Activated CD4-positive, alpha-beta T cell treated with anti-CD3 and anti-CD28 coated beads, Interleukin-2, amount 50 U/mL, for 48 hours (primary cell): ENCODE measurements at places on chromosomes 4 and X.

DNA sequence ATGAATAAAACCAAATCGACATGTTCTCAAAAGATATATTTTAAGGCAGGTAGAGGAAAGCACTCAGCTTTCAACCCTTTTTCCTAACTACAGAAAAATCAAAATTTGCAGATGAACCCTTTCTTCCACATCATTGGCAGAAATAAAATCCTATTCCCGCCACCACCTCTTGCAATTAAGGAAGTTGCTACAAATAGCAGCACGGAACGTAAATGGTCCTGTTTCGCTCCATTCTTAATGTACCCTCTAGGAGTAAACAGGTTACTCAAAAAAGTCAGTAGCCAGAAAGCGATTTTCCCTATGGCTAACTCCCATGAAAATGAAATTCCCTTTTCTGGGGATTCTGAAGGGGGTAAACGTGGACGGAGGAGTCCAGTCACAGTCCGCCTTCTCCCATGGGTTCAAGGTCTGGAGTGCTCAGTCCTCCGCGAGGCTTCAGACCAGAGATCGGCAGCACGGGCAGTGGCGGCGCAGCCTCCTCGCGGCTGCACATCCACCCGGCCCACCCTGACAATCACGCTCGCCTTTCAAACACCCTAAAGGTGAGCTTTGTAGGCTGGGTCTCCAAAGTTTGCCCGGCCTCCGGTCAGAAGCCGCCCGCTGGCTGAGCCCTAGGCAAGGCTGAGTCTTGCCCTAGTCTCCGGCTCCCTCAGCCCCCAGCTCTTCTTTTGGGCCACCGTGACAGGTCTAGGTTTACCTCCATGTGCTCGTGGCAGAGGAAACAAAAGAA, 1.8 kb downstream of the ATP11C start:
- DNase-seq, result peak; percentile 24

DNA sequence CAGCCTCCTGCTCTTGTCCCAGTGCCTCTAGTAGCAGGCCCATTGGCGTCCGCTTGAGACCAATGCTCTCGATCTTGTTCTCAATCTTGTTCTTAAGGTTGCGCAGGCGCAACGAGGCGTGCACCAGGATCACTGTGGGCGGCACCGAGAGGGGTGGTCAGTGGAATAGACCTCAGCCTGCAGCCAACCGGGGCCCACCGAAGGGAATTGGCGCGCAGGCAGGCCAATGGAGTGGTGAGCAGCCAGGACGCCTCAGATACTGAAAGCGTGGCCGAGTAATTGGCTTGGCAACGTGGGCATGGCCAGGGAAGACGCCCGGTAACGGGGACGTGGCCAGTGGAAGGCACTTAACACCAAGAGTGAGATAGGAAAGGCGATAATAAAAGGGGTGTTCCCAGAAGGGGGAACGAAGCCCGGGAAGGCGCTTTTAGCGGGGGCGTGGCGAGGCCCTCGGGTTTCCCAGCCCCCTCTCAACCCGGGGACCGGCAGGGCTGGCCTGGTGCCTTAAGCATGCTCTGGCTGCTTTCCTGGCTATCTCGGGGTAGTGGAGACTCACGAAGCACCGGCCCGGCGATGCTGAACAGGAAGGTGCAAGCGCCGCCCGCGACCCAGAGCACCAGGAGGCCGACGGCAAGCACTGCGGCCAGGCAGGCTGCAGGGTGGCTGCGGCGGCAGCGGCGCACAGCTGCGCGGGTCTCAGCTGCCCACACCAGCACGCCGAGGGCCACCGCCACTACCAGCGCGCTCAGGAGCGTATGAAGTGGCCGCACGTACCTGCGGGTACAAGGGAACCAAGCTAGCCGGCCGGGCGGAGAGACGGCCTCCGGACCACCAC, 1.7 kb downstream of the PRAF2 start:
- no peak for DNase-seq

DNA sequence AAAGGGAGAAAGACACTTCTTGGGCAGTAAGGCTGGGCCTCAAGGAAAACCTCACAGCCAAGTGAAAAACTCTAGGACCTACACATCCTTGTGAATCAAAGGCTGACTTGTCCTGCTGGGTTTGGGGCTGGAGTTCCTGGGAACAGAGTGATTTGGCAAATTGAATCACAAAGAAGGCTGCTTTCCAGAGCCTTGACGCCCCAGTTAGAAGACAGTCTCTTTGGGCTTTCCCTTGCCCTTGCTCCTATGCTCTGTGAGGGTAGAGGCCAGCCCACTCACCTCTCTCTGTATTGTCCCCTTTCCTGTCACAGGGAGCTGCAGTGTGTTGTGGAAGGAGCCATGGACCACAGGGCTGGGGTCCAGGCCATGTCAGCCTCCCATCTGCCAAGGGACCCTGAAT, 9.6 kb downstream of the AMER1 start:
- DNase-seq, result no peak

DNA sequence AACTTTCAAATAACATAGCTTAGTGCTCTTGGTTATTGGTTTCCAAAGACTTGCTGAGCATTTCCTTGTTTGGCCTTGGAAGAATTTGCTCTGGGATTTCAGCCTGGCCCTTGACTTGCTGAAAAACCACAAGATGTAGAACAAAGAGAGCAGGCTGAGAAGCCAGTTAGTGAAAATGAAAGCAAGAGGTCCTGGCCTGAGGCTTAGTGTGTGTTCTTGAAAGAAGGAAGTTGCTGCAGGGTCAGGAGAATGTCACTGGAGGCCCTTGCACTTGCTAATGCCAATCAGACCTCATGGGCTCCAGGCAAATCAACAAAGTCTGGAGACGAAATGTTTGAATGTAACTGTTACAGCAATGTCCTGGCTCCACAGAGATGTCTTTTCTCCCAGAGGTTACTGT, 79.4 kb downstream of the SYNPO2 start:
- no peak for DNase-seq

GRCh38 chrX:18353931-18354368, 538 bp downstream of the SCML2 start:
- DNase-seq, result peak; percentile 8

DNA sequence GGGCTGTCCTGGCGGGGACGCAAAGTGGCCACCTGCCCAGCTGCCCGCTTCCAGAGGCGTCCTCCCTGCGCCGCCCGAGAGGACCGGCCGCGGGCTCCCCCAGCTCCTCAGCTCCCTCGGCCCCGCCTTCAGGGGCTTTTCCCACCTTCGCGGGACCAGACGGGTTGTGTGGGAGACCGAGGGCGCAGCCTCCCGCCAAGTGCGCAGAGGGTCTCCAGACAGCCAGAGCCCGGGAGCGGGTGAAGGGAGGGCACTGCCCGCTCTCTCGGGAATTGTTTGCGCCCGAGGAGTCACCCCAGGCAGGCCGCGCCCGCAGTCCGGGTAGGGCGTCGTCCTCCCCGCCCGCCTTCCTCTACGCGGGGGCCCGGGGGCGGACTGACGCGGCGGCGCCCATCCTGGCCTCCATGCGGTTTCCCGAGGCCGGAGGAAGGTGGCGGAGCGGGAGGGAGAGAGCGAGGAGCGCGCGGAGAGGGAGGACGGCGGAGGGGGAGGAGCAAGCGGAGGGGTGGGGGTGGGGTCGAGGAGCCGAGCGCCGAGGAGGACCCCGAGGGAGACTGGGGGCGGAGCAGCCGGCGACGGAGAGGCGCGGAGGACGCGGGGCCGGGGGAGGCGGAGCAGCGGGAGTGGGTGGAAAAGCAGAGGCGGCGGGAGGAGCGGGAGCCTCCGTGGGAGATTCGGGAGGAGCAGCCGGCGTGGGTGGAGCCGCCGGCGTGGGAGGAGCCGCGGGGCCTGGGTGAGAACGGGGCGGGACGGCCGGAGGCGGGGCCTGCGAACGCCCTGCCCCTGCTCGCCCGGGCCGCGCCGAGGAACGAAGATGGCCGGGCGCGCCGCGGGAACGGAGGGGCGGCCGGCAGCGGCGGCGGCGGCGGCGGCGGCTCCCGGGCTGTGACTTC, 47.5 kb downstream of the CLDN34 start:
- DNase-seq, result peak; percentile 67

DNA sequence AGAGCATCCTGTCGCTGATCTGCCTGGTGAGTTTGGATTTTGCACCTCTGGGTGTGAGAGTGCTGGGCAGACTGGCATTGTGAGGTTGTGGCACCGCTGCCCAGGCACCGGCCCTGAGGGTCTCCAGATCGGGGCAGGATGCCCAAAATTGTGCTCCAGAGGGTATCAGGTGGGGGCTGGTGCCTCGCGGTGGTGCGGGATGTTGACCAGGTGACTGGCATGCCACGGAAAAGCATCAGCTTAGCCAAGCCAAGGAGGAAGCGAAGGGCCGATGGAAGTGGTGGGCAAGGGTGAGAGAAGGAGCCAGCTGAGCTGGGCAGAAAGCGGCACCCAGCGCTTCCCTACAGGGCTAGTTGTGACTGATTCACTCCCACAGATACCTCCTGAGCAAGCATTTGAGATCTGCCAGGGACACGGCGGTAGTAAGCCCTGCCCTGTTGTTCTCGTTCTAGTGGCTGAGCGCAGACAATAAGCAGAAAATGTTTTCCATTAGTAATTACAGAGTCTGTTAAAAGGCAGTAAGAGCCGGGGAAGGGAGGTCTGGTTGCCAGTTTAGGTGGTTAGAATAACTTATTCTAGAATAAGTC, 809 bp downstream of the ZFP92 start:
- no peak for DNase-seq

DNA sequence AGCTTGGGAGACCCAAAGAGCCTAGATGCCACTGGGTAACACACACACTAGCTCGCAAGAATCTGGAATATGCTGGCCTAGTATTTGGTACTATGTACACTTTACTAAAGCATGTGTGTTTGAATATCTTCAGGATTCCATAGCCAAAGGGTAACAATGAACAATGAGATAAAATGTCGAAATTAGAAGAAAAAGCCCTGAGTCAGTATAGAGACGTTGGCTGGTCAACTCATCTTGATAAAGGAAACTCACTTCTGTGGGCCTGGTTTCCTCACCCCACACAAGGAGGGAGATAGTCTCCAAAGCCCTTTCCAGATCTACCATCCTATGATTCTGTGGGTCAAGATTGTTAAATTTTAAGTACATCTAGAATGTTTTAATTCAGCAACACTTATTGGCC, 6.9 kb downstream of the ZDHHC9 start:
- DNase-seq, result no peak

- no peak for DNase-seq
These were observed 147.9 kb upstream of the FGF13 start for GRCh38 chrX:138859421-138859820.

- no peak for DNase-seq
These were observed 10.8 kb upstream of the KLKB1 start for GRCh38 chr4:186216465-186217024.

- no peak for DNase-seq
These were observed 31.5 kb downstream of the TEC start for GRCh38 chr4:48237996-48238645.

GRCh38 chr4:89114100-89114499, 2.8 kb downstream of the TIGD2 start:
- DNase-seq, result no peak

GRCh38 chr4:128757712-128758111, 51.8 kb upstream of the JADE1 start:
- DNase-seq, result no peak

- DNase-seq, result peak; percentile 74
These were observed 4.3 kb downstream of the ELOVL6 start for GRCh38 chr4:110193822-110194761.

DNA sequence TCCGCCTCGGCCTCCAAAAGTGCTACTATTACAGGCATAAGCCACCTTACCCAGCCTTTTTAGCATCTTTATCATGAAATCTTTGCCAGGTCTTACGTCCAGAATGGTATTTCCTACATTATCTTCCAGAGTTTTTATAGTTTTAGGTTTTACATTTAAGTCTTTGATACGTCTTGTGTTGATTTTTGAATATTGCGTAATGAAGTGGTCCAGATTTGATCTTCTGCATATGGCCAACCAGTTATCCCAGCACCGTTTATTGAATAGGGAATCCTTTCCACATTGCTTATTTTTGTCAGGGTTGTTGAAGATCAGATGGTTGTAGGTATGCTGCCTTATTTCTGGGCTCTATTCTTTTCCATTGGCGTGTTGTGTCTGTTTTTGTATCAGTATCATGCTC, 349.6 kb downstream of the KCTD8 start:
- DNase-seq, result no peak

GRCh38 chrX:71282514-71283402, 677 bp upstream of the NONO start:
- peak; percentile 66 for DNase-seq

- DNase-seq, result no peak
These were observed 5.7 kb downstream of the PITX2 start for GRCh38 chr4:110617075-110617640.

DNA sequence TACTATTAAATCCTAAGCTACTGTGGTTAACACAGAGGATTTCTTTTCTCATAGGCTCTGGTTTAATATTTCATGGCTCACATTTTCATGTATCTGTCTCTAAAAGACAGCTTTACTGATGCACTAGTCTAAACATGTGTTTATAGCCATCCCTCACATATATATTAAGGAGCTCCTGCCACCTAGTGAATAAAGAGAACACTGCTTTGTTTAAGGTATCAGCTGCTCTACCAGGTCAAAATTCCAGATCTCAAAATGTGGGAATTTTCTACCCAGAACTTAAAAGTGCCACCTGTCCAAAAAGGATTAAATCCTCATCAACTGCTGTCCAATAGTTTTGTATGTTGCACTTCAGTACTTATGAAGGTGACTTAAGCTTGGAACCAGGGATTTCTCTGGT, 188.5 kb upstream of the TEX13C start:
- no peak for DNase-seq

GRCh38 chr4:95640311-95640710, 91.5 kb upstream of the UNC5C start:
- no peak for DNase-seq

GRCh38 chrX:119398587-119398973, 556 bp upstream of the SLC25A43 start:
- peak; percentile 7 for DNase-seq

DNA sequence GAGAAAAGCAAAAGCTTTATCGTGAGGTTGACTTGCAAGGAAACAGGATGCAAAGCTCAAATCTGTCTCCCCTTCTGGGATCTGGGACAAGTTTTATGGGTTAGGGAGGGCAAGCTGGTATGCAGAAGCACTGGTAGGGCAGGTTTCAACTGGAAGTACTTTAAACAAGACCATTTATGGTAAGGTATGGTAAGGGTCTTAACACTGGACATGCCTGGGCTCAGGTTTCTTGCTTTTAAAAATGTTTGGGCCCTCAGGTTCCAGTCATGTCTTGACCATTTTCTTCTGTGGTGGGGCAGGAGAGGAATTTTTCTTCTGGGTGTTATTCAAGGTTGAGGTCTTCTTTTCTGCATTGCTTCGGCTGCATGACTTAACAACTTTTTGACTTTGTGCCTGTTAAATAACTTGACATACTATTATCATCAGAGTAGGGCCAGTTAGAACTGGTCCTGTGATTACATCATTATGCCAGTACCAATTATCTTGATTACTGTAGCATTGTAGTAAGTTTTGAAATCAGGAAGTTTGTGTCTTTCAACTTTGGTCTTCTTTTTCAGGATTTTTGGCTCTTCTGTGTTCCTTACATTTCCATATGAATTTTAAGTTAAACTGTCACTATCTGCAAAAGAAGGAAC, 33.7 kb downstream of the CD38 start:
- no peak for DNase-seq

- DNase-seq, result no peak
These were observed 61.4 kb upstream of the ZCCHC13 start for GRCh38 chrX:74242484-74243138.

GRCh38 chr4:123250843-123251242, 145.8 kb upstream of the SPRY1 start:
- no peak for DNase-seq
